Activated naive CD4-positive, alpha-beta T cell (primary cell): ENCODE measurements at places on chromosomes 7 and 10.

GRCh38 chr7:96361116-96361857, 39.4 kb upstream of the SLC25A13 start:
- no peak for DNase-seq

DNA sequence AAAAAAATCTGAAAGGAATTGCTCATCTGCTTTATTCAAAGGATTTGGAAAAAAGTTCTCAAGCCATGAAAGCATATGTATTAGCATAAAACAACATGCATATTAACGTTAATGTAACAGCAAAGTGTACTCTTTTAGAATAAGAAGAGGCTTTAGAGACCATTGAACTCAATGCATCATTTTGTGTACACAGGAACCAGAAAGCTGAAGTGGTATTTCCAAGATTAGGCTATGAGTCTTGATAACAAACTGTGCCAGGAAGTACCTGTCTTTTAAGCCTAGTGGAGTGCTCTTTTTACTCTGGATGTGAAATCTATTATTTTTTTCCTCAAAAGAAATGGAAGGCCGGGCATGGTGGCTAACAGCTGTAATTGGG, 164.2 kb downstream of the THSD7A start:
- no peak for DNase-seq

DNA sequence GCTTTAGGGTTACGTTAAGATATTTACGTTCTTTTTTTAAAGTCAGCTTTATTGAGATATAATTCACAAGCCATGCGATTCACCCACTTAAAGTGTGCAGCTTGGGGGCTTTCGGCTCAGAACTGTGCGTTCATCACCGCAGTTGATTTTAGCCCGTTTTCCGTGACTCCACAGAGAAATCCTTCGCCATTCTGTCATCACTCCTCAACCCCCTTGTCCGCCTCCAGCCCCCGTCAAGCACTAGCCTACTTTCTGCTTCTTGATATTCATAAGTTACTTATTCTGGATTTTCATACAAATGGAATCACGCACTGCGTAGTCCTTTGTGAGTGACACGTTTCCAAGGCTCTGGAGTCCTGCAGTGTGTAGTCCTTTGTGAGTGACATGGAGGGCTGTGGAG, 20.4 kb downstream of the FAM20C start:
- DNase-seq: no peak

DNA sequence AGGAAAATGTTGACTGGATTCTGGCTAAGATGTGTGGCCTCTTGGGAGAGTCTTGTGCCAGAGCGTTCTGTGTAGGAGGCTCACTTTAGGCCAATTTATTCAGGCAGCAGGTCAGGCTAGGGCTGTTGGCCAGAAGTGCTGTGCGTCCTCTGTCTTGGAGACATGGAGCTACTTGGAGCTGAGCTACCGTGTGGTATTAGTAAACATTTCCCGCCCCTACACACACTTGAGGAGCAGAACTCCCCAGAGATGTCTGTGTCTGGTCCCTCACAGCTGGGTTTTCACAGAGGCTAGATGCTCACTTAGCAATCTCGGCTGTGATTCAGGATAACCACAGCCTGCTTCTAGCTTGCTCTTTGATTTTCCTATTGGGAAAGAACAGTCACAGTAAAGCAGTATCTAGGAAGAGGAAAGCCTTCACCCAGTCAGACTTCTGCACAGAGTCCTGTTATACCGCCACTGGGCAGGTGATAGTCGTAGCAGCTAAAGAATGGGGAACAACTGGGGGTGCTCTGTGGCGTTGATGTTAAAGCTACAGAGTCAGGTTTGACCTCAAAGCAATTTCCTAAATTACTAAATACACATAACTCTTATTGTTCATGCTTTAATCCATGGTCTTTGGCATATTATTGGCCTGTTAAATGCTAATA, 86.7 kb downstream of the MDFIC start:
- no peak for DNase-seq

DNA sequence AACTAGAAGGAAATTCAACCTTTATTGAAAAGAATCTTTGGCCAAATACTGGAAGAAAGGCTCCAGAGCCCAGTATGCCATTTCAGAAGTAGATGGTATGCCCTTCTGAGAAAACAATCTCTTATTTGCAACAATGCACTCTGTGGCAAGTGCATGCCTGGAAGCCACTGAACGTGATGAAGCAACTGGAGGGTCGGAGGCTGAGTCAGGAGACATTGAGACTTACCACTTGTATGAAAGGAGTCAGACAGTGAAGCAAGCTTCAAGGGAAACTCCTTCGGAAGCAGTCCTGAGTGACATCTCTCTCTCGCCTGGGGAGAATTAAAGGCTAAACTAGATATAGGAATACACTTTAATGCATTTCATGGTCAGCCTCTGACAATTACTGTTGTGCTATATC, 353.7 kb downstream of the NRG3 start:
- no peak for DNase-seq

DNA sequence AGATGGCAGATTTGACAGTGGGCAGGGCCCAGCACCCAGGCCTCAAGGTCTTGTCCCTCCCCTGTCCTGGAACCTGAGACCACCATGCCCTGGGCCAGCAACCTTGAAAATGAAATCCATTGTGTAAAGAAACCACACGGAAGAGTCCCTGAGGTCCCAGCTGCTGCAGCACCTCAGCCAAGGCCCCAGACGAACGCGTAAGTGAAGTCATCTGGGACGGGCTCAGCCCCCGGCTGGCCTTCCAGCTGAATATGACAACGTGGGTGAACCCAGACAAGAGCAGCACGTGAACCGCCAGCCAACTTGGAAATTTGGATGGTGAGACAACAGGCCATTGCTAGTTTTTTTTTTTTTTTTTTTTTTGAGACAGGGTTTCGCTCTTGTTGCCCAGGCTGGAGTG, 70.3 kb downstream of the CYTH3 start:
- no peak for DNase-seq

- no peak for DNase-seq
Observed at GRCh38 chr7:113109718-113110117, 8.6 kb downstream of the SMIM30 start.

GRCh38 chr7:32251659-32252058, 181.5 kb upstream of the PDE1C start:
- no peak for DNase-seq

DNA sequence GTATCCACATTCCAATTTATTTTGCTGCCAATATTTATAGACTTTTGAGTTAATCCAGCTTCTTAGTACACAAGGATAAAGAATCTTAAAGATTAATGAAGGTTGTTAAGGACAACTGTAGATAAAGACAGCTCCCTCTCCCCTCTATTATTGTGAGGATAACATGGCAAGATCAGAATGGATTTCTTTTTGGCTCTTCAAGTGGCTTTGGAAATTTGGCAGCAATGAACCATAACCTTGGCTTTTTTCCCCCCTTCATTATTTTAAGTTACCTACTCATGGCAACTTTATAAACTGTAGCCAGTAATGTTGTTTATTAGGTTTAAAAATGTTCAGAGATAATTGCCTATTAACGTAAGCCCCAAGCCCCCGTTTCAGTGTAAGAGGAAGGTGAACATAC, 131.1 kb upstream of the SLC26A5 start:
- no peak for DNase-seq

DNA sequence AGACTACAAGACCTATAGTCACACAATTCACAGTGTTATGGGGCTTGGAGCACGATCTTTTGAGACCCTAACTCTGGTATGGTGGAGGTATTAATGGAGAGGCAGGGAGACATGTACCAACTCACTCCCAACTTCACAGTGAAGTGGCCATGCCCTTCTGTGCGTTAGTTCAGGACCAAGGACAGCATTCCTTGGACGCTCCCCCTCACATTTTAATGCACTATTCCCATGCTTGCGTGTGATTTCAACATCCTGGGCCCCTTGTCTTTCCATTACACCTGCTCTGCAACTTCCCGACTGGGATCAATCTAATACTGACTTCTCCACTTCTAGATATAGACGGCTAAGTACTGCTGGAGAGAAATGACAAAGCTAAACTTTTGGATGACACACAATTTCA, 72.7 kb downstream of the PLCE1 start:
- DNase-seq: no peak

- DNase-seq: no peak
Observed at GRCh38 chr10:79936625-79937615, 12.0 kb downstream of the SFTPD start.

DNA sequence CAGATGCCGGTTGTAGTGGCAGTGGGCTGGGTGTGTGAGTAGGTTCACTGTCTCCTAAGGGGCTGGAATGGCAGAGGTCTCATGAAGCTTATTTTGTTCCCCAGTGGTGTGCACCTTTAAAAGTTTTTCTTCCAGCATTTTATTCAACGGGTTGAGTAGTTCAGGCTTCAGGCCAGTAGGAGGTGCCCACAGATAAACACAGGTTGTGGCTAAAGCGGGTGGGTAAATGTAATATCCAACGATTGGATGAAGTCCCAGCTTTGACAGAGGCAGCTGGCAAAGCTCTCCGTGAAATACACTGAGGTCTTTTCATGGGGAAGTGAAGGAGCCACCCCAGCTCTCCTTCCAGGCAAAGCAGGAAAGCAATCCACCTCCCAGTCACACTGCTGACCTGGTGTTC, 339.8 kb upstream of the LRRTM3 start:
- DNase-seq: no peak

DNA sequence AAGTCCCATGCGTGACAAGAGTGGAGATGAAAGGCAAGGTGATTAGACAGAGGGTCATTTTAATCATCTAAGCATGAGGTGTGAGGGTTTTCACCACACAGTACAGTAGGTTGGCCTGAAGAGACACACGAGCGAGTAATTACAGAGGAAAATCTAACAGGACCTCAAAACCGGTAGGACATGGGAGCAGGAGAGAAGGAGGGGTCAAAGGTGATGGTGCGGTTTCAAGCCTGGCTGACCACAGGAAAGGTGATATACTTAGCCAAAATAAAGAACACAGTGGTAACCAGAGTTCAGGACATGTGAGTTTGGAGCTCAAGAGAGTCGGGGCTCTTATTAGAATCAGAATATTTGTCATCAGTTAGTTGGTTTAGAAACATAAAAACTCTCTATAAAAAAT, 20.0 kb downstream of the GLI3 start:
- DNase-seq: no peak

- no peak for DNase-seq
Observed at GRCh38 chr10:30494558-30494957, 60.6 kb downstream of the MAP3K8 start.

- no peak for DNase-seq
Observed at GRCh38 chr10:50382576-50383023, 131.3 kb upstream of the ASAH2 start.

GRCh38 chr10:69655124-69655867, 25.2 kb downstream of the FAM241B start:
- DNase-seq: no peak

DNA sequence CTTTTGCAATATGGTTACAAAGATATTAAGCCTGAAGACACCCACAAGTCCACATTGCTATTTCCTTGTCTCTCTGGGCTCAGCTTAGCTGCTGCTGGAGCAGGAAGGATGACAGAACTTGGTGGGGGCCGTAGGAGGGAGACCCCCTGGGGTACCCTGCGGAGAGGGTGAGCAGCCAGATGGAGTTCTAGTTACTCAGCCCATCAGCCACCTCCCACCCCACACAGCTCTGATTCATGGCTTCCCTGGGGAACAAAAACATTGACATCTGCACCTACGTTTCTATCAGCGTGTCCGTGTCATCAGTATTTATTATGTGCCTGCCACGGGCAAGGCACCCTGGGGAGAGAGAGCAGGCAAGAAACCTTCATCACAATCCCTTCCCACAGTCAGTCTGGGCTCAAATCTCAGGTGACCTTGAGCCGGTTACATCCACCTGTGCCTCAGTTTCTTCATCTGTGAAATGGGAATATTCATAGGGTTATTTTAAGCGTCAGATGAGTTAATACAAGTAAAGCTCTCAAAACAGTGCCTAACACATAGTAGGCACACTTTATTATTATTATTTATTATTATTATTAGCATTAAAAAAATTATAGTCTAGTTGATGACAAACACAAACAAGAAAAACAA, 131.5 kb downstream of the C10orf105 start:
- DNase-seq: no peak

DNA sequence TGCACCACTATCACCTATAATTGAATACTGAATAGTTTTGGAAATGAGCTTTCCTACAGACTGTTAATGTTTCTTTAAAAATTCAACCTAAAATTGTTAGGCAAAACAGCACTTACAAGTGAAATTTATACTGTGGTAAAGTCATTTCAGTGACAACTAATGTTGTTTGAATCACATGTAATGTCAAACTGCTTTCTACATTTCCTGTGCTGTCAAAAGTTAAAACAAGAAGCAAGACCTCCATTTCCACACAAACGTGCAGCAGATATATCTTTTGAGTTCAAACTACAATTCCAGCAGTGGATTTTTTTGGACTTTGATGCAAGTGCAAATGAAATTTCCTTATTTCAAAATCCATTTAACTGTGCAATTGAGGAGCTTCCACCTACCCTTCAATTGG, 199.8 kb downstream of the RNLS start:
- DNase-seq: no peak

DNA sequence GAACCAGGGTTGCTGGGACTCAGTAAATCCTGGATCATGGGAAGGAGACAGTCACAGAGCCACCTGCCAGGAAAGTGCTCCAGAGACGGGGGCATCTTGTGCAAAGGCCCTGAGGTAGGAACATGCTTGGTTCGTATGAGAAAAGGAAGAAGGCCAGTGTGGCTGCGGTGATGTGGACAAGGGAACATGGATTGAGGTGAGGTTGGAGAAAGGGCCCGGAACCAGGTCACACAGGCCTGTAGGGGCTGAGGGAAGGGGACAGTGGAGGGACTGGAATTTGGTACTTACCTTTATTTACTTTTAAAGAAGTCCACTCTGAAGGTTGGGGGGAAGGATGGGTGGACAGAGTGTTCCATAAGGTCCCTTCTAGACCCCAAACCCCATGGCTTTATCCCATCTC, 32.9 kb upstream of the CXCL12 start:
- DNase-seq: no peak

- DNase-seq: no peak
Observed at GRCh38 chr7:88842201-88842600, 46.7 kb upstream of the TEX47 start.

- no peak for DNase-seq
Observed at GRCh38 chr10:5813091-5813340, 218 bp downstream of the GDI2 start.

- DNase-seq: no peak
Observed at GRCh38 chr7:48087349-48087748, 1.7 kb upstream of the UPP1 start.

DNA sequence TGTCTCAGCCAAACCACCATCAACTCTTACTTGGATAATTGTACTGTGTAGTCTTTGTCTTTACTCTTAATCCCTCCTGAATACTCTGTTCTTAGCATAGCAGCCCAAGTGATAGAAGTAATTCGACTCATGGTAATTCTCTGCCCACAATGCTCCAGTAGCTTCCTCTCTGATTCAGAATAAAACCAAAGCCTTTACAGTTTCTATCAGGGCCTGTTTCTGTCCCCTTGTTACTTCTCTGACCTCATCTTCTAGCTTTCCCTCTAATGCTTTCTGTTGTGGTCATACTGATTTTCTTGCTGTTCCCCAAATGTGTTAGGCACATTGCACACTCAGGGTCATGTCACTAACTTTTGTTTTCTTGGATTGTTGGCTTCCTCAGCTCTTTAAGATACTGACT, 8.0 kb downstream of the ZNF518A start:
- no peak for DNase-seq

- DNase-seq: no peak
Observed at GRCh38 chr10:101617824-101618568, 29.9 kb downstream of the DPCD start.
